ENCODE measurements at places on chromosomes 5 and 9. TPM values are rescaled to one million over a fixed set of nuclear protein-coding genes. Genes with fewer than 3 reads are reported as not detected.

DNA sequence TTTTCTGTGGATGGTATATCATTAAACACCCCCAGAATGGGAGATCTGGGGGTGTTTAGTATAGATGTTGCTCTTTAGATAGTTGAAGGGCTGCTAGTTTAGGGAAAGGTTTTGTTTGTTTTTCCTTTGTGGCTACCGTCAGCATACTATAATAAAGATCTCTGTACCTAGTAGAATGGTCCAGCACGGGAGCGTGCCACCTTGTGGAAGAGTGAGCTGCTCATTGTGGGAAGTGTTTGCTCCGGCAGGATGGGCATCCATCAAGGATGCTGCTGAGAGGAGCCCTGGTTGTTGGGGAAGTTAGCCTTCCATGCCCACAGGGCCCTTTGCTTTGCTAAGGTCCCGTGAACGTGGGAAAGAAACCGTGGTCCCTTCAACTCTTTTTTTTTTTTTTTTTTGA is 113.1 kb downstream of the LIFR start:
- no peak for DNase-seq

- peak; percentile 45 for DNase-seq
Measured at GRCh38 chr5:177097016-177097985, 10.6 kb downstream of the FGFR4 start.

DNA sequence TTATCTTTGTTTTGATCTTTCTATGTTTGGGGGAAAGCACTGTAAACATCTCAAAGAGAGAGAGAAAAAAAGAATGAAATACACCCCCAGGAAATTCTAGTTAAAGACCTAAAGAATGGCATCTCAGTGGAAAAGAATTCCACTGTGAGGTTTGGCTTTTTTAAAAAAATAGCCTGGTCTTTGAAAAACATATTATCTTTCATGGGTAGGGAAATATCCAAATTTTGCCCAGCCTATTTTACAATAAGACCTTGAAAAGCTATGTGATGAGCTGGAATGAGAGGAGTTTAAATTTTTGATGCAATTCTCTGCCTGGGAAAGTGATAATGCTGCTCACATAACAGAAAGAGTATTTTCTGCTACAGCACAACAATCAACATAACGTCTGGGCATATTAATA is 348.1 kb upstream of the WWC1 start:
- DNase-seq = no peak

The CXCL14 gene
- total RNA-seq = 0.44 TPM

Data from endodermal cell (in vitro differentiated cells).